T follicular helper cell (primary cell): ENCODE measurements at places on chromosomes 6 and 20.
A peak's percentile ranks its signal among the peaks of the same experiment; 100 is the strongest.

DNA sequence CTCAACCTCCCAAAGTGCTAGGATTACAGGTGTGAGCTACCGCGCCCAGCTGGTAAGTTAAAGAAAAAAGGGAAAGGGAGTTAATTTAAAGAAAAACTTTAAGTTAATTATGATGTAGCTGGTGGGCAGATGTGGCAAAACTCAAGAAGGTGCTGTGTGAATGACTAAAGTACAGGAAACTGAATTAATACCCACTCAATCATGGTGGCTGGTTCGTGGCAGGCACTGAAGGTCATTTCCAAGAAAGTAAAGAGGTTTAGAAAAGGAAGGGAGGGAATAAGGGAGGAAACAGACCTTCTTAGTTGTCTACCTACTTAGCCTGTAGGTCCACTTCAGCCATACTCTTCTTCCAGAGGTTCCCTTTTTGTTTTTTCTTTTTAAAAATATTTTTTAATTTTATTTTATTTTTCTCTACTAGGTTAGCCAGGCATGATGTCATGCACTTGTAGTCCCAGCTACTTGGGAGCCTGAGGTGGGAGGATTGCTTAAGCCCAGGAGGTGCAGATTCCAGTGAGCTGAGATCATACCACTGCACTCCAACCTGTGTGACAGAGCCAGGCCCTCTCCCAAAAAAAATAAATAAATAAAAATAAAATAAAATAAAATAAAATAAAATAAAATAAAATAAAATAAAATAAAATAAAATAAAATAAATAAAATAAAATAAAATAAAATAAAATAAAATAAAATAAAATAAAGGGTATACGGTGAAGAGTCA lies 11.9 kb upstream of the TGM3 start:
- no peak for DNase-seq

- no peak for DNase-seq
Observed at GRCh38 chr6:63094947-63095346, 116.3 kb upstream of the FKBP1C start.

DNA sequence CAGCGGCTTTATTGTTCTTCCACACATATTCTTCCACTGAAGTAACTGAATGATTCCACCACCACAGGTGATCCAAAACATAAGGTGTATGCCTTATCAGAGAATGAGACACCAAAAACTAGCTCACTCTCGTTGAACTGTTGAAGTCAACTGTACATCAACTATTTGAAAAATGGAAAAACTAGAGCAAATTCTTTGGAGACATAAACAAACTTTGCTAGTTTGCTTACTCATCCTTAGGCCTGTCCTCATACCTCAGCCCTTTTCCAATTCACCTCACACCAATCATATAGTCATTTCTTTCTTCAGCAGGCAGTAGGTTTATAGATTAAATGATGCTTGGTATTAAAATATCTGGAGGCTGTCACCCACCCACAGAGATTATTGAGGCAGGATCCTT lies 77.1 kb upstream of the RNF217 start:
- DNase-seq, result no peak

DNA sequence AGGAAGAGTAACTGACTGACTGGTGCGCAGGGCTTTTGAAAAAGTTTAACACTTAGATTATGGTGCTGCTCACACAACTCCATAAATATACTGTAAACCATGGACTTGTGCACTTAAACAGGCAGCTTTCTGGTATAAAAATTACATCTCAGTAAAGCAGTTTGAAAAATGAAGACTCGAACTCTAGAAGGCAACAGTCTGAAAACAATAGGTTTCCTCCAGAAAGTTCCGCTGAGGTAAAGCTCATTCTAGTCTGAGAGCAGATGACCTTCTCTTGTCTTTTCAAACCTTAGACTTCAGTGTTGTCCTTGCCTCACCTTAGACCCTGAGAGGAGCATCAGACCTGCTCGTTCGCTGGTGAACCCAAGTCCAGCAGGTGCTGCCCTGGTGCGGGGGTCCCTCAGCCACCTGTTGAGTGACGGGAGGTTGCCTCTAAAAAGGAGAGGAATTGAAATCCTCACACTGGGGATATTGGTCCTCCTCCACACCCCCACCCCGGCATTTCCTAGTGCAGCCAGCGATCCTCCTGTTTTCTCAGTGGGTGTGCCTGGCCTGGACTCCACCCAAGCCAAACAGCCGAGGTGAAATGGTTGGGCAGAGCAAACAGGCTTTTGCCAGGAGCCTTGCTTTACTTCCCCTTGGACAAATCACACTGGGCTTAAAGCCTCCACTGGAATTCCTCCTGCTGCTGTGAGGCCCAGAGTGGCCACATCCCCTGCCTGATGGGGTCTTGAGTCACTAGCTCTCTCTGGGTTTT lies 14.7 kb upstream of the PYGB start:
- no peak for DNase-seq

DNA sequence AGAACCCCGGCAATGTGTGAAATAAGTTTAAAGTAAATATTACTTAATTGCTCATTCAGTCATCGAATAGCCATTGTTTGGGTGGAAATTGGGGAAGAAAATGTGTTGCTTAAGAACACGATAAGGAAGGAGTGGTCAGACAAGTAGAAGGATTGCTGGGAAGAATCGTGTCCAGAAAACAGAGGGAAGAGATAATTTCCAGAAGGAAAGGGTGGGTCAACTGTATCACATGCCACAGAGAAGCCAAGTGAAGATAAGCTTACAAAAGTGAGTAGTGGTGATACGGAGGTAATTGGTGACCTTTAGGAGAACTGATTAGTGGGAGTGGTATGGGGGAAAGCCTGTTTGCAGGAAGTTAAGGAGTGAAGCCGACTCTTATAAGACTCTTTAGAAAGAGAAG lies 306.2 kb downstream of the SOX4 start:
- DNase-seq, result no peak

DNA sequence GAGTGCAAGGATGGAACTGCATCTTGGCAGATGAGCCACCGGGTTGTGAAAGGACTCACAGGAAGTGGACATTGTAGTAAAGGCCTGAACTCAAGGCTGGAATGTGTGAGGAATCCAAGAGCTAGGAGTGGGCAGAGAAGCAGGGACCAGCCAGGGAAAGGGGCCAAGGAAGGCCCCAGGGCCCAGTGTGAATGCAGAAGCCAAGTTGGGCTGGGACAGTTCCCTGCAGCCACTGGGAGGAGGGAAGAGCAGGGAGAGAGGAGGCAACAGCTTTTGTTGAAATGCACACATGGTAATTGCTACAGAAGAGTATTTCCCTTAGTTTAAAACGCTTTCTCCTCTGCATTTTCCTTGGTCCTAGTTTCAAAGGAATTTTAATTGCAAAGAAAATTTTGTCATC lies 34.6 kb downstream of the CDH22 start:
- no peak for DNase-seq

DNA sequence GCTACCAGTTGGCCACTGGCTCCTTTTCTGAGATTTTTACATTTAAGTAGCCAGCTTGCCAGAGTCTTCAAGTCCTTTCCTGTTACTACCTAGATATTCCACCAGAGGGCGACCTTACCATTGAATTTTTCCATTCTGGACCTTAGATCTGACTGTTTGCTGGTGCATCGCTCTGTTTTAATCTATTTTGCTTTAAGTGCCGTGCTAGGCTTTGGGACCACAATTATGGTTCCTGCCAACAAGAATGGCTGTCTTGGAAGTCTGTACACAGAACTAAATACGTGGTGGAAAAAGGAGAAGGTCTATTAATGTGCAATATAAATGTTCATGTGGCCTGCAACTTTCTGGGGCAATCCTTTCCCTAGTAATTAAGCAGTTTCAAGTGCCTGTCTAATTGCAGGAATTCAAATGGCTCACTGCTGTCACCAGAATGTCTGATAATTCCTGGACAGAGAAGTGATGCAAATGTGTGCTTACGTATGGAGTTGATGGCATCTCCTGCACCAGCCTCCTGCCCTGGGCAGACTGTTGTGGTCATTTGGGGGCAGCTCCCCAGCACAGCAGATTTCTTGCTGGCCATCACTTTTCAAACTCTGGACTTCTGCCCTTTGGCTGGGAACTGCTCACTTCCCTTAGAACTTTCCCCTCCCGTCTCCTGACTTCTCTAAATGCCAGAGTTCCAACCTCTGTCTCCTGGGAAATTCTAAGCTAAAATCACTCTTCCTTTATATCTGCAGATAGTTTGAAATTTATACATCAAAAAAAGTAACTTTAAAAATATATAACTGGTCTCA lies 5.6 kb upstream of the HLA-DOA start:
- DNase-seq, result peak; percentile 26

DNA sequence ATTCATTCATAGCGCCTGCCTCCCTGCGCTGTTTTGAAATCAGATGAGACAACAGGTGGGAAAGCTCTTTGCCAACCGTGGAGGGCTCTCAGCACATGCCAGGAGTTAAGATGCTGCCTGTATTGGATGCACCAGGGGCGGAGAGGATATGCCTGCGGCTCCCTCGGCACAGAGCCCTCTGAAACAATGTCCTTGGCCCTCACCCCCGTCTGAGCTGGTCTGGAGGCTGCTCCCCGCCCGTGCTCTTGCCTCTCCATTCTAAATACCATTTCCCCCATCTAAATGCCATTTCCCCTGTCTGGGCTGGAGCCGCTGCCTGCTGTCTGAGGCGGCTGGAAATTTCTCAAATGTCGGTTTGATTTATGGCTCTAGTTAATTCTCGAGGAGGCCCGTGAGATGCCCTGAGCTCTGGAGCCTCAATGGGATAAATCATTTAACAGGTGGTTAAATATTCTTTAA lies 50.8 kb upstream of the MLN start:
- no peak for DNase-seq

DNA sequence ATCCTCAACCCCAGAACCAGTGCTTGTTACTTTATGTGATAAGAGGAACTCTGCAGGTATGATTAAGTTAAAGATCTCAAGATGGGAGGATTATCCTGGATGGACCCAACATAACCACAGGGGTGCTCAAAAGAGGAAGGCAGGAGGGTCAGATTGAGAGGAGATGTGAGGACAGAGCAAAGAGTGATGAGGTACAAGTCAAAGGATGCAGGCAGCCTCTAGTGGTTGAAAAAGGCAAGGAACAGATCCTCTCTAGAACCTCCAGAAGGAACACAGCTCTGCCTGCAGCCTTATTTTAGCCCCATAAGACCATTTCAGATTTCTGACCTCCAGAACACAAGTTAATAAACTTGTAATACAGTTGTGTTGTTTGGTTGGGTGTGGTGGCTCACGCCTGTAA lies 41.2 kb downstream of the PDSS2 start:
- DNase-seq, result no peak

- no peak for DNase-seq
Observed at GRCh38 chr20:38953630-38954340, 8.4 kb upstream of the DHX35 start.

- DNase-seq, result no peak
Observed at GRCh38 chr6:118335325-118335816, 212.7 kb upstream of the PLN start.

DNA sequence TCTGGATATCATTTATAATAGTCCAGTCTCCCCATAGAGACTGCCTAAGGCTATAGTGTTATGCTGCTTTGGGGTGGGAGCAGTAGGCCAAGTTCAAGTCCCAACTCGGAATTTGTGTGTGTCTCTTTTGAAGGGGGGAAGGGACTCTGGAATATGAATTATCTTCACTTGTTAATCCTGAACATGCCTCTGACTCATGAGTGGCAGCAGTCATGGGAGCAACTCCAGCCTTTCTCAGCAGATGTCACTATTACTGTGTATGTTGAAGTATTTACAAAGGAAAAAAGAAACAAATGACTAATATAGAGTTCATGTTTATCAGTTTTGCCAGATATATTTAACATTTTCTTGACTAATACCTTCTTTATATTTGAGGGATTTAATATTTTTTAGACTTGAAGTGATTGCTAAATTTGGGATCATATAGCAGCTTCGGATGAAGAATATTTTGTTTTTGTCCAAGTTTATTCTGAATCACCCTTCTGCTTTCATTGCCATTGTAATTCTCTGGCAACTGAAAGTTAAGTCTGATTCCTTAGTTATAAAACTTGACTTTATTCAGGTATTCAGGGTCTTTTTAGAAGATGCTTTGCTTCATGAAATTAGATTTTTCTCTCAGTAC lies 23.4 kb downstream of the FAM217A start:
- no peak for DNase-seq

DNA sequence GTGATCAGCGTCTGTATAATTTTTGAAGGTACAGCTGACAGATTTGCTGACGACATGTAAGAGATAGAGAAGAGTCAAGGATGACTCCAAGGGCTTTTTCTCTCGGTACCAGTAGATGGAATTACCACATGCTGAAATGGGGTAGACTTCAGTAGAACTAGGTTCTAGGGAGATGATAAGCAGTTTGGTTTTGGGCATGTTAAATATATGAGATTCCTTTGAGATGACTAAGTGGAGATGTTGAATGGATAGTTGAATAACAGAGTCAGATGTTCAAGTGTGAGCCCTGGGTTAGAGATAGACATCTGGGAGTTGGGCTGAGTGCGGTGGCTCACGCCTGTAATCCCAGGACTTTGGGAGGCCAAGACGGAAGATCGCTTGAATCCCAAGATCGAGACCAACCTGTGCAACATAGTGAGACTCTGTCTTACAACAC lies 50.0 kb downstream of the PHF20 start:
- DNase-seq, result no peak

GRCh38 chr6:111068109-111068865 lies 19.0 kb upstream of the SLC16A10 start:
- DNase-seq, result no peak

- no peak for DNase-seq
Observed at GRCh38 chr6:1418471-1419191, 29.3 kb downstream of the FOXF2 start.

DNA sequence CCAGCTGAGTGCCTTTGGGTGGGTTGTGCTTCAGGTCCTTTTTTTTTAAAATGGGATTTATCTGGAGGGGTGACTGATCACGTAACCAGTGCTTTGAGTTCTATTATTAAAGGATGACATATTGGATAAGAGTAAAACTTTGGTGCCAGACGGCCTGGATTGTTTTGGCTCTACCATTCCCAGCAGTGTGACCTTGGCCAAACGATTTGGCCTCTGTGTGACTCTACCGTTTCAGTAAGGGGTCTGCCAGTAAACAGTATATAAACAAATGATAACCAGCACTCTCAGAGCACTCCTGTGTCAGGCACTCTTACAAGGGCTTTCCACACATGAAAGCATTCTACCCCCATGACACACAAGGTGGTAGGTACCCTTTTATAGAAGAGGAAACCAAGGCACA lies 8.7 kb downstream of the SCRT2 start:
- no peak for DNase-seq

DNA sequence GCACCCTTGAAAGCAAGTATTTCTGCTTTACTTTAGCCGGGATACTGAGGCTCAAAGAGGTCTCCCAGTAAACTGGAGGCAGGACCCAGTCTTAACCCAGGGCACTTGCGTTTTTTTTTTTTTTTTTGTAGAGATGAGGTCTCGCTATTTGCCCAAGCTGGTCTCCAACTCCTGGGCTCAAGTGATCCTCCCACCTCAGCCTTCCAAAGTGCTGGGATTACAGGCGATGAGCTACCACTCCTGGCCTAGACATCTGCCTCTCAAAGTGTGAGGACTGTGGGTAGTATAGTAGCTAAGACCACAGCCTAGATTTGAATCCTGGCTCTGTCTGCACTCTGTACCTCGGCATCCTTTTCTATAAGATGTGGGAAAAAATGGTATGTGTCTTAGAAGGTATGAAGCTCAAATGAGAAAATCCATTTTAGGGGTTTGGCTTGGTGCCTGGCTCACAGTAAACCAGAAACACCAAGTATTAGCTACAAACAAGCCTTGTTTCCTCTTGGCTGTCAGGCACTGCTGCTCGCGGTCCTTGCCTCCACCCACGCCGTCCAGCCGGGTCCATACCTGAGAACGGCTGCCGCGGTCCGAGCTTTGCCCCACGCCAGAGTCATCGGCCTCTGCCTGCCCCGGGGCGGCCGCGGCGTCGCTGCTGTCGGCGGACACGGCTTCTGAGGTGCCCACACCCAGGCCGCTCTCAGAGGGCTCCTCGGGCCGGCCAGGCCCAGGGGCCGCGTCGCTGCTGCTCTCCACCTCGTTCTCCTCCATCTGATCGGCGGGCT lies 1.2 kb downstream of the ZNF335 start:
- DNase-seq, result no peak
